LNCaP clone FGC (cell line): ENCODE measurements at places on chromosomes 4 and X.

DNA sequence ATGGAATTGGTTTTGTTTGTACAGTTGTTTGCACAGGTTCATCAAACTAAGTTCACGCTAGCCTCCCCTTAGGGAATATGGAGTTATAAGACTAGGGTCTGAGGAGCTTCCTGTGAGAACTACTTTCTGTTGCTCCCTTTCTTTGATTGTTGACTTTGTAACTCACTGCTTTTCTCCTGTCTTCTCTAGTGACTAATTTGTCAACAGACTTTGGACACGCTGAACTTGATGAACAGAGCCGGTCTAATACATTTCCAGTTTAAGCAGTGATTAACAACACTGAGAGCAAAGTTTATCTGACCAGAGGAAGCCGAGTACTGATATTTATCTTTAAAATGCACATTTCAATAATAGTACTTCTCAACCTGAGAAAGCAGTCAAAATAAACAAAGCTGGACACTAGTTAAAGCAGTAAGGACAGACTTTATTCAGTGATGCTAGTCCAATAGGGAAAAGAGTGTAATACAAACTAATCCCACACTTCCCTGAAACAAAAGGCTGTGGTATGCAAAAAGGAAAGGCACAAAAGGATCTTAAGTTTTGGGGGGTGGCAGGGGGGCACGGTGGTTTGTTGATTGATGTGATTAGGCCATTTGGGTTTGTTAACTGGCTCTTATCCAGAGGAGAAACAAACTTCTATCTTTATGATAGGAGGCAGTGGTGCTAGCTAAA, 2.7 kb upstream of the NUDT9 start:
- DNase-seq: peak; percentile 94

DNA sequence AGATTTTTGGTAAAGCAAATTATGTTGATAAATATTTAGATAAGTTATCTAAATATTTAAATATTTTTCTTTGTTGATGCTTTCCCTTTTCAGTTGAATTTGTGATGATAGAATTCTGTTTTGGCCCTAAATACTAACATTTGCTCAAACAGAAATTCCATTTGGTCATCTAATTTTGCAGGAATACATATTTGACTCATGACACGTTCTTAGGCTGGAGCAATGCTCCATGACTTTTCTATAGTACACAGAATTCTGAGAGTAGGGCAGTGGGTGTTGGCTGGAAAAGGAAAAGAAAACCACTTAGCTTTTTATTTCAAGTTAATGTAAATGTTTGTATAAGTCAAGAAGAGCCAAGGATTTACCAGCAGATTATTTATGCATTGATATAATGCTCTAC, 58.6 kb upstream of the GK2 start:
- no peak for DNase-seq

GRCh38 chr4:115453416-115453815, 340.0 kb upstream of the NDST4 start:
- no peak for DNase-seq

- no peak for DNase-seq
Measured at GRCh38 chr4:106978046-106978774, 57.9 kb downstream of the DKK2 start.

DNA sequence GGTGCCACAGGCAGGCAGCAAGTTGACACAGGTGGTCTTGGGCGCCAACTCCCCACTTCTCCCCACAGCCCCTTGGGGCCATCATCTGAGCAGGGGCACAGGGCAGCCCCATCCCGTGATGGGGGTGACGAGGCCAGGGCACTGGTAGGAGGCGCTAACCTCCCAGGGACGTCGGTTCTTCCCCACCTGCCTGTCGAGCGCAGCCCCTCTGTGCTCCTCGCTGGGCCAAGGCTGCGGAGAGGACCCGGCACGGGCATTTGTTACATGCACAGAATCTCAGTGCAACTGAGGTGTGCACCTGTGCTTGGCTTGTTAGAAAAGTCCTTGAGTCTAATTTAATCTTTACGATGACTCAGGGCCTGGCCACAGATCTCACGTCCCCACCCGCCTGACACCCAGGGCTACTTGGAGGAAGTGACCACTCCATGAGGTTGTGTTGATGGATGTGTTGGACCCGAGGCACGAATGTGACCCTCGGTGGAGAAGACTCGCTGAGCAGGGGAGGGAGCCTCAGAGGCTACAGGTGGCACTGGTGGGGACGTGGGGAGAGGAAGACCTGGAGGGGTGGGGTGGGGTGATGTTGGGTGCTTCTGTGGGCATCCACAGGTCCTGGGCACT, 3.1 kb upstream of the SH3TC1 start:
- DNase-seq: no peak

DNA sequence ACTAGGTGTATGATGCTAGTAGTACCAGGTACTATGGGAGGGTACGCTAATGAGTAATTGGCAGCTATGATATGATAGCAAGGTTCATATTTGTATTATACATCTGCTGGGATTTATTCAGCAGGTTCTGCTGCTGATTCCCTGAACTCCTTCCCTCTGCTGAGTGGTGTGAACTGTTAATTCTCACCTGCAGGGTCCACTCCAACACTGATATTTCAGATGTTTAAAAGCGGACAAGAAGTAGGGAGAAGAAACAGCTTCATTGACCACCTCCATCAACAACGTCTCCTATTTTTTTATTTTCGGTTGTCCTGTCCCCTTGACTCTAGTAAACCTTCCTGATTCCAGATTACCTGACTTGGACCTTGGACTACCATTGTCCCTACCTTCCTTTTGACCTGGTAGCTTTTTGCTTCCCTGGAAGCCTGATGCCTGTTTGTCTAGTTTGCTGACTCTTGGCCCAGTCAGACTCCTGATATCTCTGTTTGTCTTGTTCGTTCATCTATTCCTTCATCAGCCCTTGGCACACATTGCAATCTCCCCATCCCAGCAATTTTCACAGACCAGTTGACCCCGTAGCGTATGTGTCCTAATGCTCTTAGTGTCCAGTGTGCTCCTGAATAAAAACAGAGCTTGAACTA, 34.0 kb upstream of the RNF128 start:
- DNase-seq: no peak

DNA sequence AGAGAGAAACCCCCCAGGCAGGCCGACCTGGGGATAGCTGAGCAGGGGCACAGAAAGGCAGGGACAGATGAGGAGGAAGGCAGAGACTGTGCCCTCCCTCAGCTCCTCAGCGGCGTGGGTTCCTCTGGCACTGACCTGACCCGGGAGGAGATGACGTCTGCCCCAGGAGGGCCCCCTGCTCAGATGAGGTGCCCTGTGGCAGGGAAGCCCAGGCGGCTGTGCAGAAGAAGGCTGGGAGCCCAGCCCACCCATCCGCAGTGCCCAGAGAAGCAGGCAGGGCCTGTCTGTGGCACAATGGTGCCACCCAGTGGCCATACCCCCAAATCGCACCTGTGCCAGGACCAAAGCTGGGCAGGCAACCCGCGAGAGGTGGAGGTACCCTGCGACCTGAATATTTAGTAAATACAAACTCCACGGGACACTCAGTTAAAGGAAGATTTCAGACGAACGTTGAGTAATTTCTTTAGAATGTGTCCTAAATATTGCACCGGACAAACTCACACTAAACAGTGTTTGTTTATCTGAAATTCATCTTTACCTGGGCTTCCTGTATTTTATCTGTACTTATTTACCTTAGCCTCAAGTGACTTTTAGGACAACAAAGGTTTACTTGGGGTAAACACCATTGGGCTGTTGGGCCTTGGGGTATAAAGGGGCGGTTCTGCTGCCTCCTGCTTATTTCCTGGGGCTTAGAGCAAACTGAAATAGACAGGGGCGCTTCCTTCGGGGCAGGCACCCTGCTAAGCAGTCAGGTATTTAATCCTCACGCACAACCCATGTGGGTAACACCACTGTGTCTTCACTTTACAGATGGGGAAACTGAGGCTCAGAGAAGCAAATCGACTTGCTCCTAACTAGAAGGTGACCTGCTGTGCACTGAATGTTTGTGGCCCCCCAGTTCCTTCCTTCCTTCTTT, 46.5 kb upstream of the HMX1 start:
- DNase-seq: no peak

- no peak for DNase-seq
Measured at GRCh38 chr4:133812236-133812635, 389.4 kb downstream of the PABPC4L start.

- no peak for DNase-seq
Measured at GRCh38 chr4:148883435-148883834, 441.2 kb upstream of the NR3C2 start.

GRCh38 chrX:81257817-81258216, 55.9 kb downstream of the SH3BGRL start:
- DNase-seq: no peak

DNA sequence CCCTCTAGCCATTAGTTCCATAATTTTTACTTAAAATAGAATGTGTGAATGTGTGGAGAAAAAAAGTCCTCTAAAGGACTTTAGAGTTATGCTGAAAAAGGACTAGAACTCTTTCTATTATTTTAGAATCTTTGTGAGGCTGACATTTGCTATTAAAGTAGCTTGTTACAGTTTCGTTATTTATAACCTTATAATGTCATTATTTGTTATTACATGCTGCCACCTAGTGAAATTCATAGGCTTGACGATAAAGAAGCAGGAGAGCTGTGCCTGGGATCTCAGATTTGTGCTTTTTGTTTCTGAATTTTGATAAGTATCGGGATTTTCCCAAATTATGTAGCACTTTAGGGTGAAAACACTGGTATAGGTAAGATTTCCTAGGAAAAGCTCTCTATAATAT, 38.5 kb upstream of the TAPT1 start:
- DNase-seq: peak; percentile 31

GRCh38 chrX:27463187-27463586, at the start of gene PPP4R3C:
Gene PPP4R3C, minus strand, starts transcription at chrX:27463341. Its CDS starts 45 bp downstream, at chrX:27463296.
- no peak for DNase-seq

- peak; percentile 64 for DNase-seq
Measured at GRCh38 chrX:11533199-11533651, 132.5 kb downstream of the ARHGAP6 start.

- no peak for DNase-seq
Measured at GRCh38 chr4:53043055-53043454, 180.9 kb downstream of the RASL11B start.

DNA sequence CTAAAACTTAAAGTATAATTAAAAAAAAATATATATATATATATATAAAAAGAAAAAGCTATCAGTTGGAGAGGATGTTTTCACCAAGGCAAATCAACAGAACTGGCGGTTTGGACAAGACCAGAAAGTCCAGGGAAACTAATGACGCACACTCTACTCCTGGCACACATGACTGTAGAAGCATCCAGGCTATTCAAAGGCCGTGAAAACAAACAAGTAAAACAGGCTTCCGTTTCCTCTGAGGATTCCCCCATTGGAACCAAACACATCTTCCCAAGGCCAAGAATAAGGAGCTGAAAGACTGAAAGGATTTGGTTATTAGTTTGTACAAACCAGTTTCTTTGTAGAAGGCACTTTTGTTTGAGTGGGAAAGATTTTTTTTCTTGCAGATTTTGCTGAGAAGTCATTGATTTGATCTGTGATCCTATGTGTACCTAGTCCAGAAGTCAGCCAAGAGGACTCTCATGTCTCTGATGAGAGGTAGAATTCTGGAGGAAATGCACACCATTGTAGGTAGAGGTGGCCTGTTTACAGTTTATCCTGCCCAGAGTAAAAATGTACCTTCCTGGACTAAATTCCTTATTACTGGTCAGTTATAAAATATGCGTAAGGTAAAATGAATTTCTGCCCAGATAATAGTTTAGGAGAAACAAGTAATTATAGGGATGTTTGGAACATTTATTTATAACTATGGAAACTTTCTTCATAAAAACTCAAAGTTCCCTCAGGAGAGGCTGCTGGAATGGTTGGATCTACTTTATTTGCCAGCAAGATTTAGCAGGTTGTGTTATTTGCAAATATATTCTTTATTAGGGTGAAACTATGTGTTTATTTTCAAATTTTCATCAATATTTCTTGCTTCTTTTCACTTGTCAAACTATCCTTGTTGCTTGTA, 66.5 kb downstream of the DMP1 start:
- DNase-seq: peak; percentile 41

- DNase-seq: no peak
Measured at GRCh38 chr4:174198828-174199227, 84.6 kb downstream of the FBXO8 start.

GRCh38 chr4:96670381-96670780, 830.5 kb downstream of the PDHA2 start:
- no peak for DNase-seq

GRCh38 chr4:38601916-38602291, 62.1 kb upstream of the KLF3 start:
- DNase-seq: no peak

GRCh38 chrX:40543661-40544328, 37.0 kb upstream of the ATP6AP2 start:
- peak; percentile 52 for DNase-seq

DNA sequence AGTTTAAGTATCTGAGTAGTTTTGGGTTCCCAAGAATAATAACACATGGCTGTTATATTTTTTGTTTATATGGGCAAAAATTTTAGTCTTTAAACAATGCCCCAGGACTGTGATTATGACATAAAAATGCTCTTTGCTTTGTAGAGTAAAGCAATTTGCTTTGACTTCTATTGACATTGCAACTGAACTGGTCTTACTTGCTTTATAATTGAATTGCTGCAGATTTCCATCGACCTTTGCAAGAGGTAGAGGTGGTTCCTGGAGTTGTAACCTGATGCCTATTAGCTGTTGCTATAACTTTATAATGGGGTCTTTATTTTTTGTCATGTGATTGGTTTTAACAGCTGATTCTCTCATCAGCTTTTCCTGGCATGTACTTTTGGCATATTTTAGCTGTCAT, 302.9 kb downstream of the ARHGAP10 start:
- DNase-seq: no peak

DNA sequence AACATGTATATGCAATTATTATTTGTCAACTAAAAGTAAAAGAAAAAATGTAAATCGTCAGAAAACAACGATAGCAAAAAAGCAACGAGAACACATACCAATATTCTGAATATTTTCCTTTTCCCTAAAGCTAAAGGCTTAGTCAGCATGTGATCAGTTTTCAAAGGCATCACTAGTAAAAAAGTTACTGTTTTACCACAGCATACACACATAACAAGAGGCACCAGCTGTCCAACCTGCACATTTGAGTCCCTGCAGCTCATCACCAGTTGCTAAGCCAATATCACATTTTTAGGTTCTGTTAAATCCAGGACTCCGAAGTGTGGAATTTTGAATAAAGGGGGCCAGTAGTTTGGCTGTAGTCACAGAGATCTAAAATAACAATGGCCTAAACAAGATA, 203.8 kb downstream of the ADGRA3 start:
- DNase-seq: no peak

DNA sequence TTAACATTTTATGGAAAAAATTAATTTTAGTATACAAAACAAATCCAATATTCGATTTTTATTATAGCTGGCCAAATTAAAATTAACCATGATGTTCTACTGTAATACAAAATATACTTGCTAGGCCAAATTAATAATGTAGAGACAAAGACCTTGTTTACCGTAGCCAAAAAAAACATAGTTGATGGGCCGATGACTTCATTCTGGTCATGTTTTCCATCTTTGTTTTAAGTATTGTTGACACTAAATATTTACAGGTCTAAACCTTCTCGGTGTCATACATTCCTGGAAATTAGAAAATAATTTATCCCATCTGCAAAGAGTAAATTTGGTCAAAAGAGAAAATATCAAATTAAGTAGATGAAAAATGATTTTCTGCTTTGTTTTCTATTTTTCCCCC, 698.5 kb downstream of the GRID2 start:
- DNase-seq: no peak
